Stomach (tissue), 19 donors: ENCODE measurements at places on chromosomes 5 and 9. TPM values are rescaled to one million over a fixed set of nuclear protein-coding genes. Genes with fewer than 3 reads are reported as not detected.

NR5A1 gene
- not detected for total RNA-seq

SH3PXD2B gene
- total RNA-seq, result 25.2 TPM

CBY3 gene
- not detected for total RNA-seq

BHMT2 gene
- 0.45 TPM for total RNA-seq

SEMA6A gene
- 5.7 TPM for total RNA-seq

MTREX gene
- 138 TPM for total RNA-seq

CATSPER3 gene
- total RNA-seq, result not detected

CTSV gene
- total RNA-seq, result 7.7 TPM

PCA3 gene
- 0.73 TPM for total RNA-seq

ZNF346 gene
- 25.7 TPM for total RNA-seq

DMRT3 gene
- not detected for total RNA-seq

NMUR2 gene
- not detected for total RNA-seq
